ENCODE measurements at places on chromosomes 5 and 9.
A peak's percentile ranks its signal among the peaks of the same experiment; 100 is the strongest.

DNA sequence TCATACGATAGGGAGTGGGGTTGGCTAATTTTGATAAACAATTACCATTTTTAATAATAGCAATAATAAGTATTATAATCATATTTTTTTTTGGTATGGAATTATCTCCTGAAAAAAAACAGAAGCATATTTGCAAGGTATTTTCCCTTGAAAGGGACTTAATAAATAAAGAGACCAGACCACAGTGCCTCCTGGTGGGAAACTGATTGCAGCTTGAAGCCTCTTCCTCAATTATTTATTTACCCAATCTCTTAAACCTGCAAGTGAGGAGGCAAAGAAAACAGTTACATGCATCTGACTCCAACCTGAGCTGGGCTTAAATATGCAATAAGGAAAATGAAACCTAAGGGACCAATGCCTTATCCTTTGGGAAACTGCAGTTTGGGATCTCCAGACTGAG is 388.1 kb upstream of the ACO1 start:
- DNase-seq = no peak

DNA sequence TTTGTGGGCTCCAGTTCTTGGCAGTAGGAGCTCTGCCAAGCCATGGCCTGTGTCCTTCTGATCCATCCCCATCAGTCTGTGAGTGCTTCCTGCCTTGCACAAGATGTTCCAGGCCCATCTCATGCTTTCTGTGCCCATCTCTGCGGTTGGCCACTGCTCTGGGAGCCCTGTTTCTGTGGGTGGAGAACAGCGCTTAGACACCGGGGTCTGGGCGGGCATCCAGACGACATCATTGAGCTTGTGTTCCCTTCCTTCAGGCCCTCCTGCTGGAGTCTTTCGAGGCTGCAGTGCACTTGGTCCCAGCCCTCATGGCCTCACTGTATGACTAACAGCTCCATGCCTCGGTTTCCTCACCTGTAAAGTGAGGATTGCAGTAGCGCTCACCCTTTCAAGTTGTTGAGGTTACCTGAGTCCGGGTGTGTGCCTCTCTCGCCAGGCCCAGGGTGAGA is 14.9 kb upstream of the CARD19 start:
- DNase-seq = no peak

GRCh38 chr9:93132946-93133680 is 938 bp downstream of the NINJ1 start:
- peak; percentile 28 for DNase-seq

DNA sequence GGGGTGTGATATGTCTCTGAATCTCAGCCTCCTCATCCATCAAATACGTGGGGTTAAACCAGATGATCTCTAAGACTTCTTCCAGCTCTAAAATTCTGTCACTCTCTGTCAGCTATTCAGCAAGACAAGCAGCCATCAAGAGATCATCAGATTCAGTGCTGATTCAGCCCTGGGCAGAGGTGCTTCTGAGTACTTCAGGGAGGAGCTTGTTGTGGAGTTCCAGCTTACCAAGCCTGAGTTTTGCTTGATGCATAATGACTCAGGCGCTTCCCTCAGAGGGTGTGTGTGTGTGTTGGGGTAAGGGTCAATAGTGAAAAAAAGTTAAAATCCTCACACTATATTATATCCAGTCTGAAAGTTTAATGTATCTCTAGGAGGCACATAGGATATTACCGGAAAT is 29.6 kb upstream of the TAF1L start:
- DNase-seq = no peak

GRCh38 chr9:3735251-3735650 is 209.4 kb upstream of the RFX3 start:
- DNase-seq = no peak

DNA sequence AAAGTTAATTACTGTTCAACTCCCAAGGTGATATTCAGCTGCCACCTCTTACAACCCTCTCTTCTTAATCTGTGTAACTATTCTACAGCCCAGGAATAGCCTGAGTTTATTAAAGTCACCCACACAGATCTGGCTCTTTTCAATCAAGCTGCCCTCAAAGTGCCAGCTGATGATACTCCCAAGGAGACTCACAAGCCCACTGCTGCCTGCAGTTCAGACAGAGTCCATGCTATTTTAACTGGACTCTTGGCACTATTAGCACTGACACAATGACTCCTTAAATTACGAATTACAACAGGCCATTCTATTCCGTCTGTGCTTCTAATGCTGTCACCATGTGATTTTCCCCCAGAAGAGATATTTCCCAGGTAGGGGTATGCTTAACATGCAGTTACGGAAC is 26.3 kb downstream of the REEP5 start:
- DNase-seq = no peak

- peak; percentile 48 for DNase-seq
These were observed 459.1 kb downstream of the EBF1 start for GRCh38 chr5:158640593-158640980.

- no peak for DNase-seq
These were observed 89.2 kb upstream of the IL33 start for GRCh38 chr9:6126377-6126776.

DNA sequence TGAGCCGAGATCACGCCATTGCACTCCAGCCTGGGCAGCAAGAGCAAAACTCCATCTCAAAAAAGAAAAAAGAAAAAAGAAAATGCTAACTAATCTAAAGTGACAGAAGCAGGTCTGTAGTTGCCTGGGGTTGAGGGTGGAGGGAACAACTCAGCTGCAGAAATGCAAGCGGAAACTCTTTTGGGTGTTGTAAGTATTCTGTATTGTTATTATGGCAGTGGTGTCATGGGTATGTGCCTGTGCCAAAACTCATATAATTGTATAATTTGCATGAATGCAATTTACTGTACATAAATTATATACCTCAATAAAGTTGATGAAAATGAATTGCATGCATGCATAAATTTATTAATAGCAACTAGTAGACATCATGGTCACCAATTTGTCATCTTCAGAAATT is 23.0 kb upstream of the RPS23 start:
- DNase-seq = no peak

DNA sequence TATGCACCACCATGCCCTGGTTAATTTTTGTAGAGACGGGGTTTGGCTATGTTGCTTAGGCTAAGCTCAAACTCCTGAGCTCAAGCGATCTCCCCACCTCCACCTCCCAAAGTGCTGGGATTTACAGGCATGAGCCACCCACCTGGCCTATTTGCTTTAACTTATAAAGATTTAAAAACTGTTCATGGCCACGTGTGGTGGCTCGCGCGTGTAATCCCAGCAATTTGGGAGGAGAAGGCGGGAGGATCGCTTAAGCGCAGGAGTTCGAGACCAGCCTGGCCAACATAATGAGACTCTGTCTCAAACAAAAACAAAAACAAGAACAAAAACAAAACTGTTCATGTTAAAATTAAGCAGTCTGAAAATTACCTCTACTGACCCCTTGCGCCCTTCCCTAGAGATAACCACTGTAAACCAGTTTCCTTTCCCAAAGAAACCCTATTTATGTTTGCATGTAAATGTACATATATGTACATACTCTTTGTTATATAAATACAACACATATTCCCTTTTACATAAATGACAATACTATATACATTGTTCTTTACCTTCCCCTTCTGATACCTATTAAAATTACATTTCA is 1.5 kb downstream of the AK6 start:
- DNase-seq = no peak

- no peak for DNase-seq
These were observed 46.3 kb downstream of the SMIM15 start for GRCh38 chr5:61115968-61116367.

DNA sequence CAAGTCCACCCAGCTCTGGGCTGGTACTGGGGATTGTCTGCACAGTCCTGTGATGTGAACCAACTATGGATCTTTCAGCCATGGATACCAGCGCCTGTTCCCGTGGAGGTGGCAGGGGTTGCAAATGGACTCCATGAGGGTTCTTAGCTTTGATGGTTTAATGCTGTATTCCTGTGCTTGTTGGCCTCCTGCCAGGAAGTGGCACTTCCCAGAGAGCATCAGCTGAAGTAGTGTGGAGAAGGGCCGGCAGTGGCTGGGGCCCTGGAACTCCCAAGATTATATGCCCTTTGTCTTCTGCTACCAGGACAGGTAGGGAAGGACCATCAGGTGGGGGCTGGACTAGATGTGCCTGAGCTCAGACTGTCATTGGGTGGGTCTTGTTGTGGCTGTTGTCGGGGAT is 1104.8 kb upstream of the COX7C start:
- DNase-seq = no peak

DNA sequence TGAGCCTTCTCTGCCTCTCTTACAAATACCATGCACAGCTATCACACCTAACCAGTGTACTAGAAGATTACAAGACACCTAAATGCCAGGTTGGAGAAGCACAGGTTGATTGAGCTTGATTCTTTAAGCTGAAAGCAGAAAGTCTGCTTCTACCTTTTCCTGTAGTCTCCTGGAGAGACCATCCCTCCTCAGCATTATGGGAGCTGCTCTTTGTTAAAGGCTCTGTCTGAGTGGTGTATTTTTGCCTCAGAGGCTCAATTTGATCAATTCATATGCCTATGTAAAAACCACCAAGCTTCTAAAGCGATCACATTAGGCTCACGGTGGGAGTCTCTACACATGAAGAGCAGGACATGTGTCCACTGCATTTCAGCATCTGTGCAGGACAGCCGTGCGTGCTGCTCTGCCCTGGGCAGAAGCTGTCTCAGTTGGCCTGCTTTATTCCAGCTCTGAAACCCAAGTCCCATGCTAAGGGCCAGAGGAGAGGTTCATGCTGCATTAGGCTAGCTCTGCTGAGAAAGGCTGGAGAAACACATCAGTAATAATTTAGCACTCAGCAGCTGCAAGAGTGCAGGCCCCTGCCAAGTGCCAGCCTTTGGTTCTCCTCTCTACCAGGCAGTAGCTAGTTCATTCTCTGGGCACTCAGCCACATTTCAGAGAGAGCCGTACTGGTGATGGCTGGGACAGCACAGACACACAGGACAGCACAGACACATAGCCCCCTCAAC is 41.7 kb downstream of the TMEM167A start:
- DNase-seq = no peak

- DNase-seq = no peak
These were observed 171.4 kb upstream of the PLCXD3 start for GRCh38 chr5:41681840-41682239.

- DNase-seq = no peak
These were observed 441.1 kb downstream of the EBF1 start for GRCh38 chr5:158658446-158659230.

DNA sequence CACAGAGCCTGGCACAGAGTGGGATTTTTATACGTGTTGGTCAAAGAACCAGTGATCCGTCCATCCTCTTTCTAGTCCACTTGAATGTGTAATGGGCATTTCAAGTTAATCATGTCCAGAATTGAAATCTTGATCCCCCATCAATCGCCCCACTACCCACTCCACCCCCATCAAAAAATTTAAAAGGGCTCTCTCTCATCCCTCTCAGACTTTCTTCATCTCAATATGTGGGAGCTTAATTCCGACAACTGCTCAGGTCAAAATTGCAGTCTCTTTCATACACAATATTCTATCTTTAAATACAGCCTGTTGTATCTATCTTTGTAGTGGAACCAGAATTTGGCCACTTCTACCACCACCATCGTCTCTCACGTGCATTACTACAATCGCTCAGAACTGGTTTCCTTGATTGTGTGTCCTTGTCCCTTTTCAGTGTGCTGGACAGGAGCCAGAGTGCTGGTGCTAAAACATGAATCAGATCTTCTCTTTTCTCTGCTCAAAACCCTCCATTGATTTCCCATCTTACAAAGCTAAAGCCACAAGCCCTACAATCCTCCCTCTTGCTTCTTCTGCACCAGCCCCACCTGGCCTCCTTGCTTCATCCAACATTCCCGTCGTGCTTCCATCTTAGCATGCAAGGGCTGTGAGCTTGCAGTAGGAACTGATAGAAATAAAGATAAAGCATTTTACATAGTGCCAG is 786 bp upstream of the KIF3A start:
- no peak for DNase-seq

DNA sequence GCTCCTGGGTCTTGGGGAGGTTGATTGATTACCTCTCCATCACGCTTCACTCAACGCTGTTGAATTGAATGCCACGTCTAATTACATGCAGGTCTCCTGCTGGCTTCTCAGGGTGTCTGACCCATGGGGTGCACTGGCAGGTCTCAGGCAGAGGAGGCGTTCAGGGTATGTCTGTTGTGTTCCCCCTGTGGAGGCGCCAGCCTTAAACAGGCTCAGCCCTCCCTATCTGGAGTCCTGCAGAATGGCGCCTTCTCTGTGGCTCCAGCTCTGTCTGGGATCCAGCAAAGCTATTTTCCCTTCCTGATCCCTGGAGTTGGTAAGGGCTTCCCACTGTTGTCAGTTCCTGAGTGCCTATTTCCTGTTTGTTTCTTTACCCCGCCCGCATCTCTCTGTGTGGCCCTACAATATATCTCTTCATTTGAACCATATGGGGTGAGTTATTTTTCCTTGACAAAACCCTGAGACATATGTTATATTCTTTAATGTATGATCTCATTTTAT is 150.0 kb downstream of the NTRK2 start:
- DNase-seq = no peak

GRCh38 chr9:93077811-93078210 is 18.2 kb upstream of the CARD19 start:
- no peak for DNase-seq

DNA sequence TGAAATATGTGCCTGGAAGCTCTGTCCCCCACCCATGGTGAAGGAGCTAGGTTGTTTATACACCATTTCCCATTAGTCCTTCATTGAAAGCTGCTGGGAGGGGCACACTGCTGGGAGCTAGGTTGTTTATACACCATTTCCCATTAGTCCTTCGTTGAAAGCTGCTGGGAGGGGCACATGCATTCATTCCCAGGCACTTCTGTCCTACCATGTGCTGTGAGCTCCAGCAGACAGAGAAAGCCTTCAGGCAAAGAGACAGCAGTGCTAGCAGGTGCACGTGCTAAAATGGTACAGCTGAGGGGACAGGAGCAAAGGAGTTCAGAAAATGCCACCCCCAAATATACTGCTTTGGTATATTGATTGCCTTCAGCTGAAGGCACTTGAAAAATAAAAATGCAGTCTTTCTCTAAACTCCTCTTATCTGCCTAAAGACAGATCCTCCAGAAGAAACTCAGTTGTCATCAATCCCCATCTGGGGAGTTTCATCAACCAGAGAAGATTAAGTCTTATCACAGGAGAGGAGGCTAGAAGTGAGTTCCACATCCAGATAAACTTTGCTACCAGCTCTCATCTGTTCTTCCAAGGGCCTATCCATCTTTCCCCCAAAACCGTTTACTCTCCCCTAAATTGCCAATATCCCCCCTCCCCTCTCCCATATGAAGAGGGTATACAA is 27.7 kb upstream of the DAPK1 start:
- DNase-seq = no peak

- no peak for DNase-seq
These were observed 142.5 kb downstream of the DENND1A start for GRCh38 chr9:123787416-123787815.
